ENCODE measurements at places on chromosomes 7 and 10. TPM values are rescaled to one million over a fixed set of nuclear protein-coding genes. Genes with fewer than 3 reads are reported as not detected.

GRCh38 chr7:155252444-155252887 lies 45.2 kb upstream of the INSIG1 start:
- DNase-seq: no peak

DNA sequence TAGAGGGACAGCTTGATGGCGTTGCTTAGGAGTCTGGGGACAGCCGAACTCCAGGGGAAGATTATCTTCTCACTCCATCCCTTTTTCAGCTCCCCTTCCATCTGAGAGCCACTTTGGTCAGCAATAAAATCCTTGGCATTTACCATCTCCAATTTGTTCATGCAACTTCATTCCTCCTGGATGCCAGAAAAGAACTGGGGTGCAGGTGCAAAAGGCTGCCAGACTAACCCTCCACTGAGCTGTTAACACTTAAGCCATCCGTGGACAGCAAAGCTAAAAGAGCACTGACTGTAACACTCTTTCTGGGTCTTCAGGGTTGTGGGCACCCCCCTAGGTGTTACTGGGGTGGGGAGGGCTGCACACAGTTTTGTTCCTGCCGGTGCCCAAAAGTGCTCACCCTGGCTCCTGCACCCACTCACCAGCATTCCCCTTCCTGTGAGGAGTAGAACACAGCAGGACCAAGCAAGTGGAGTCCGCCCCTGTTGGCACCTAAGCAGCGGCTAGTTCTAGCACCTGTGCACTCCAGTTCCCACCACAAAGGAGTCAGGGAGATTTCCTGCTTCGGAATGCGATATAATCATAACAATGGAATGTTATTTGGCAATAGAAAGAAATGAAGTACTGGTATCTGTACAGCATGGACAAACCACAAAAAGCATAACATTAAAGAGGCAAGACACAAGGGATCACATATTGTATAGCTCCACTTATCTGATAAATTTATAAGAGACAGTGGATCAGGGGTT lies 95.1 kb downstream of the NPY start:
- DNase-seq: no peak

DNA sequence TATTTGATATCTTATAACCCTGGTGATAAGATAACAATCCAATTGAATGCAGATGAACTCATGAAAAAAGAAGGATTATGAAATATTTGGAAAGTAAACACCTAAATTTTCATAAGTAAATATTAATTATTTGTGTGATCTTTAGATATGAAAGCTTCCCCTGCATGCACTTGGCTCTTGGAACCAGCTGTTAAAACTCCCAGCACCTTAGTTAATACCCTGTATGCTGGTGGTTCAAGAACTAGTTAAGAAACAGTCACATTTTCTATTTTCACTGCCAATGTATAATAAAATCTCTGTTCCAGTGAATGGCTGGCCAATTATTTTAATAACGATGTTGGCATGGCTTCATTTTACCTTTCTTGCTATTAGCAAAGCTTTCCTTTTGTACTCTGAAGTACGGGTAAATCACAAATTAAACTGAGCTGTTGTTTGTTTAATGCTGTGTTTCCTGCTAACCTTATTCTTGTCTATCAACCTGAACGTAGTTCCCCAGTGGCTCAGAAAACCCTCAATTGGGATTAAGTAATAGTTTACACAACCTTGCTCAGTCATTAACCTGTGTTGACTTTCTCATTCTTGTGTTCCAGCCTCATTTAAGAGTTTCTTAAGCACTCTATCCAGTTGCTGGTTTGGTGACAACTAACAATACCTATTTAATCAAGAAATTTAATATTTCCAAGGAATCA lies 38.9 kb downstream of the MET start:
- no peak for DNase-seq

- no peak for DNase-seq
Observed at GRCh38 chr7:36264123-36264801, 111.2 kb downstream of the EEPD1 start.

- no peak for DNase-seq
Observed at GRCh38 chr7:93921186-93921585, 349 bp upstream of the GNG11 start.

The OR2A1 gene
- 1.9 TPM for polyA plus RNA-seq
